Activated naive CD4-positive, alpha-beta T cell treated with Interleukin-2 at 50 U/mL for 16 hours (primary cell): ENCODE measurements at places on chromosomes 4 and X.
A peak's percentile ranks its signal among the peaks of the same experiment; 100 is the strongest.

DNA sequence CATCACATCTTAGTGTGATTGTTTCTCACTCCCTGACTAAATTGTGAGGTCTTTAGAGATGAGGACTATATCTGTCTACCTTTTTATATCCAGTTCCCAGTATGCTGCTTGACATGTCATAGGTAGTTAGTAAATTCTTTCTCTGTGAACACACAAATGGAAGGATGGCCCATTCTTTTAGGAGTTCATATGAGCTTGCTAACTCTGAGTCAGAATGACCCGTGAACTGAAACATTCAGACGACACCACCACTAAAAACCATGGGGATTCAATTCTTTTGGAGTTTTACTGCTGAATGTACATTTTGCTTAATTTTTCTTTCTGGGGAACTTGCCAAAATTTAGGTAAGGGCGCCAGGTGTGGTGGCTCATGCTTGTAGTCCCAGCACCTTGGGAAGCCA is 13.9 kb downstream of the OFD1 start:
- DNase-seq, result no peak

DNA sequence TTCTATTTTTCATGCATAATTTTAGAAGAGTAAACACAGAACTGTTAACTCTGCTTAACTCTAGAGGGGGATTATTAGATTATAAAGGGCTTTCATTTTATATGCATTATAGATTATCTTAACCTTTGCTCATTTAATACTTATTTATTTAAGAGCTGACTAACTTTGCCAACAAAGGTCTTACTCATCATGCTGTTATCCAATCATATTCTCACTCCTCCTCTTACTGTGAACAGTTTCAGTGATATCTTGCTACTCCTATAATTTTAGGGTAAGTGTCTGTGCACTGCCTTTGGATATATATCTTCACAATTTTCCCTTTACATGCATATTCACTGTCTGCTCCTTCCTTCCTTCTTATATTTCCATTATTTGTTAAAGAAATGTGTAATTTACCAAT is 1814.9 kb downstream of the STIM2 start:
- DNase-seq, result no peak

- no peak for DNase-seq
Observed at GRCh38 chr4:185786422-185786821, 25.6 kb downstream of the SORBS2 start.

- no peak for DNase-seq
Observed at GRCh38 chrX:112820364-112821268, 20.0 kb downstream of the AMOT start.

DNA sequence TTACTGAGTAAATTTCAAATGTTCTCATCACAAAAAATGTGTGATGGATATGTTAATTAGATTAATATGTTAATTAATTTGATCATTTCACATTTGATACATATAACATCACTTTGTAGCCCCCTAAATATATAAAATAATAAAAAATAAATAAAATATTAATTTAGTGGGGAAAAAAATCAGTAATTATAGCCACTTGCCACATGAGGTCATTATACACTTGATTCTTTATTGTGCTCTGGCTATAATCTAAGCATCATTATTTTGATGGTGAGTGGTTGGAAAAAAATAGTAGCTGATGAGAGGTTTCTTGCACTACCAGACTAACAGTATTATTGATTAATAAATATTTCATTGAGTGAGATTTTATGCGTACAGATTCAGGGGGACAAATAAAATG is 57.4 kb downstream of the DCK start:
- DNase-seq, result no peak

- no peak for DNase-seq
Observed at GRCh38 chr4:164926301-164926700, 49.3 kb downstream of the APELA start.

- DNase-seq, result no peak
Observed at GRCh38 chr4:3689006-3689405, 77.2 kb upstream of the ADRA2C start.

DNA sequence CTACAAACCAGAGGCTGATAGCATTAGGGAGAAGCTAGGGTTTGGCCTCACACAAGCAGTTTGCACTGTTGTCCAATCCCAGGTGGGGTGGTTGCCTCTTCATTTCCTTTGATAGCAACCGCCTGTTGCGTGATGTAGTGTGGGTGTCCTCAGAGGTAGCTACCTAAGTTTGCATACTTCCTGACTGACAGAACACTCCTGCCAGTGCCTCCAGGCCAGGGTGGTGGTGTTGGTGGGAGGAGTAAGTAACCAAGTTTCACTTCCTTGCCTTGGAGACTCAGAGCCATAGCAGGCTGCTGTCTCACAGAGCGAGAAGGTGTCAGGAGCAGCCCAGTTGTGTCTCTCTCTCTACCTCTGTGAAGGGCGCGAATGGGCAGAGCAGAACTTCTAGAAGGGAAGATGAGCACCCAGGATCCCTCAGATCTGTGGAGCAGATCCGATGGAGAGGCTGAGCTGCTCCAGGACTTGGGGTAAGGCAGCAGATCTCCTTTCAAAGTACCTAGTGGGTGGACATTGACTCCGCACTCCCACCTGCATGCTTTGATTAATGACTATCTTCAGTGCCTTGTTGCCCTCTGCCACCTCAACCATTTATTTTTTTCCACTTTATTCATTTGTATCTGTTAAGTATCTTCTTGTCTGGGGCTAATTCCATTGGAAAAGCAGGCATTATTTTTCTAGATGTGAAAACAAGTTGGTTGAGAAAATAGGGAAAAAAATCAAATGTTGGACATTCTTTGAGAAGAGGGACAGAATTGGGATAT is at the start of gene DAPP1:
TSS of gene DAPP1 (plus strand) at position 283 of the 764 bp plus-strand sequence. CDS start at position 370, 87 bp downstream.
- DNase-seq, result peak; percentile 76

DNA sequence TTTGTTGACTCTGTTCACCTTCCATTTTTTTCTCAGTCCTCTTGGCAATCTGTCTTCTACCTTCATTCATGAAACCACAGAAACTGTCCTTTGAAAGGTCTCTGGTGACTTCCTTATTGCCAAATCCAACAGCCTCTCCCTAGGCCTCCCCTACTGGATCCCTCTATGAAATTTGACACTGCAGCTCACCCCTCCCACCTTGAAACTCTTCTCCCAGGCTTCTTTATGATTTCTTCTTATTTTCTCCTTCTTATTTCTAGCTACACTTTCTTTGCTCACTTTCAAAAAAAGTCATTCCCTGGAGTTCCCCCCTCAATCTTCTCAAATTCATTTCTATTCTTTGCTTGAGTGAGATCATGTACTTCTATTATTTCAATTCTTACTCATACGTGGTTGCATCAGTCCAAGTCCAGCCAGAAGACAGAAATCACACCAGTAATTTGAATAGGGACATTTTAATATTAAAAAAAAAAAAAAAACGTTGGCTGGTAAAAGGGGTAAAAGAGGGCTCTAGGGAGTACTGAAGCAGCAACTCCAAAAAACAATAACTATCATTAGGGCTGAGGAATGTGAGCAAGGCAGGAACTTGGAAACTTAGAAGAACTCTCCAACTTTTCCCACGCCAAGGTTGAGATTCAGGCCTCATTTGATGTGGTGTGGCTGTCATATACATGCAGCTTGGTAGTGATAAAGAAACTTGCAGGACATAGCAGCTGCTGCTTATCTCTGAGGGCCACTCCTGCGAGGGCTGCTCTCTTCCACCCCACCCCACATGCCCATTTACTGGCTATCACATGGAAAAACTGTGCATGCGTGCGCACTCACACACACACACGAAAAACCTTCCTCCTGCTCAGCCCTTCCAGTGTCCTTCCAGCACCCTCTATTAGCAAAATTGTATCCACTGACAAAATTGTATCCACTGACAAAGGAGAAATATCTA is 169.8 kb upstream of the GALNT7 start:
- DNase-seq, result no peak

DNA sequence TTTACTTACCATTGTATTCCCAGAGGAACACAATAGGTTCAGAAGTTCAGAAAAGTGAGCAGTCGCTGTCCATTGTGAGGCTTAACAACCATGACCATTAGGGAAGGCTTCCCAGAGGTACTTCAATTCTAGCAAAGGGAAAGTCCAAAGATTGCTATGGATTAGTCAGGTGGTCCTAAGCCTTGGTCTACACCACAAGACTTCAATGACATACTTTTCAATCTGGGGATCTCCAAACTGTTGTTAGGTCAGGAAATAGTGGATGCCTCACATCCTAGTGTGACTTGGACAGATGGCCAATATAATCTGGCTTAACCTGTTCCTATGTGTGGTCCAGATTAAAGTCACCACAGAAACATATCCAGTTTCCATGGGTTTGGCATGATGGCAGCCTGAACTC is 118.0 kb downstream of the SPCS3 start:
- DNase-seq, result no peak

GRCh38 chrX:155112171-155112570 is 40.9 kb downstream of the BRCC3 start:
- DNase-seq, result no peak

DNA sequence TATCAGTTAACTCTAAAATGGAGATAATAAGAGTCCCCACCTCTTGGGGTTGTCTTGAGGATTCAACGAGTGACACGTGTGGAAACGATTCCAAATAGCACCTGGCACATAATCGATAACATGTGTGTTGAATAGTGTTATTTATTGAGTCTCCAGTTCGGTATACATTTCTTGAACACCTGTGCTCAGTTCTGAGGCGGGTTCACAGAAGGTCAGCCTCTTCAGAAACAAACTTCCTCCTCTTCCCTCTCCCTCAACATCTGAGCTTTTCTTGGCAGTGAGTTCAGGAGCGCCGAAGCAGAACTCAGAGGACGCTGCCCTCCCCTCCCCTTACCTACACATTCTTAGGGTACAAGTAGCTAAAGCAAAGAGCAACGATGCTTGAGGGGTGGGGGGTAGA is 934 bp downstream of the PDHA1 start:
- no peak for DNase-seq

DNA sequence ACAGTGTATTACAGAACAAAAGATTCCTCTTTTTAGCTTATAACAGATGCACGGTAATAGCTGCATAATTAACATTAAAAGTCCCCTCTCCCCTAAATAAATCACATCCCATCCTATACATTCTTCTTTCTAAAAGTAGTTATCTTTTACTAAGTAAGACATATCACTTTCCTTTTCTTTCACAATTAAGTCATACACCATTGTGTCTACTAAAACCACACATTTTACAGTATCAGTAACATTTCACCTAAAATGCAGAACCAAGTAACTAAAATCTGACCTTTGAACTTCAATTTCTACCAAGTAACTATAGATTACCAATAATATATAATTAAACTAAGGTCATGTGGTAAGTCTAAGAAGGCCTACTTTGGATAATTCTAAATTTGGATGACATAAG is 14.2 kb downstream of the DHX15 start:
- DNase-seq, result no peak

DNA sequence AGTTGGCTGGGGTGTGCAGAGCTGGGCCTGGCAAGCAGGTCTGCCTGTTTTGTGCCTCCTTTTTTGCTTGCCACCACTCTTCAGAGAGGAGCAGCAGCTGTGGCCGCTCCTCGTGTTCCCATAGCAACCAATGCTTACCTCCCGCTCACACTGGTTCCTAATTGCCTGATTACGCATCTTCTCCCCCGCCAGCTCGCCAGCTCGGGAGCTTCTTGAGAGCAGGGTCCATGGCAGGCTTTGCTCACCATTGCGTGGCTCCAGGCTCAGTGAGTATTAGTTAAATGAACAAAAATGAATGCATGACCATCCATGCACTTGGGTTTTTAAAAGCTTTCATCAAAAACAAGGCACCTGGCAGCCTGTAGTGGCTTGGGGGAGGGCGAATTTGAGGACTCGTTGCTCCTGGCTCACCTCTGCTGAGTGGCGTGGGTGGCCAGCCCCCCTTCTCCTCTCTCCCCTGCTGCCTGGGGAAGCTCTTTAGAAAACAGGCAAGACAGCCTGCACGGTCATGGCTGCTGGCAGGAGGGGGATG is 14.2 kb upstream of the PJA1 start:
- DNase-seq, result no peak

DNA sequence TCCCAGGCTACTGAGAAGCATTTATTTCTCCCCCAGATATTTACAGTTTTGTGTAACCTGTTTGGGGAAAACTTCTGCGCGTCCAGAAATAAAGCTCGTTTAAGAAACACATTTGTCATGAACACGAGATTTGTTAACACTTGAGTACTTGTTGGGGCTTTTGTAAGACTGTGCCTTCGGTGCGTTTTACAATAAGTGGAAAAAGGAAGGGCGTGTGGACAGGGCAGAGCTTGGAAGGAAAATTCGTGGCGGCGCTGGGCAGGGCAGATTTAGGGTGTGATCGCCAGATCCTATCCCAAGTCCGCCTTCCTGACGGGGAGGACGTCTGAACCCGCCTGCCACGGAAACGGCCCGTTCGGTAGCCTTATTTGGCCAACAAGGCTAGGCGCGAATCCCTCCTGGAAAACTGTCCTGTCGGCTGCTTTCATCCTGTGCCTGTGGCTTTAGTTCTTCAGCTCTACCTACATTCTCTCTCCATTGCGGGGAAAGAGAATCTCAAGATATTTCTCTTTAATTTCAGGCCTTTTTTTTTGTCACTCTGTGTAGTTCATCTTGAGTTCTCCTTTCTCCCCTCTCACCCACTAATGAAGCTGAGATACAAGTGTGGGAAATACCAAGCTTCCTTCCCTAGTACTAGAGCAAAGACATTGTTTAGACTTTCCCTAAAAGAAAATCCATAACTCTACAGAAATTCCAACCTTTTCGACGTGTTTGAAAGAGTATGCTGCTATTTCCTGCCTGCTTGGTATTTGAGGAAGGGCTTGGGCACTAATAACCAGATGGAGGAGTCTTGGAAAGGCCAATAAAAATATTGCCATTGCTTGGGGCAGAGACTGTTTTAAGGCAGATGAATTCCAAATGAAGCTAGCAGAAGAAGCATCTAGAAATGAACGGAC is 982 bp downstream of the PDLIM5 start:
- peak; percentile 14 for DNase-seq

DNA sequence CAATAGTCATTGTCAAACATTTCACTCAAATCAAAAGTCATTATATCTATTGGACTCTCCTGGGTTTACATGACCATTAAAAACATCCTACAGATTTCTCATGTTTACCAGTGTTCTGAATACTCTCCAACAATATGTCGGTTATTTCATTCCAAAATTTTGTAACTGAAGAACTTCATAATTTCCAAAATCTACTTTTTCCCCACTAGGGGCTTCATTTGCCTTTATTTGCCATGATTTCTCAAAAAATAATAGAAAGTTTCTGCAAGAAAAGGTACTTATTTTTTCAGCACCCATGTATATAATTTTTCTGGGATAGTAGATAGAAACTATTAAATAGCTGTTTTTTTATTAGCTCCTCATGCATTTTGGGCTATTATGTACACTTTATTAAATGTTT is 49.0 kb downstream of the PRDM5 start:
- DNase-seq, result no peak

DNA sequence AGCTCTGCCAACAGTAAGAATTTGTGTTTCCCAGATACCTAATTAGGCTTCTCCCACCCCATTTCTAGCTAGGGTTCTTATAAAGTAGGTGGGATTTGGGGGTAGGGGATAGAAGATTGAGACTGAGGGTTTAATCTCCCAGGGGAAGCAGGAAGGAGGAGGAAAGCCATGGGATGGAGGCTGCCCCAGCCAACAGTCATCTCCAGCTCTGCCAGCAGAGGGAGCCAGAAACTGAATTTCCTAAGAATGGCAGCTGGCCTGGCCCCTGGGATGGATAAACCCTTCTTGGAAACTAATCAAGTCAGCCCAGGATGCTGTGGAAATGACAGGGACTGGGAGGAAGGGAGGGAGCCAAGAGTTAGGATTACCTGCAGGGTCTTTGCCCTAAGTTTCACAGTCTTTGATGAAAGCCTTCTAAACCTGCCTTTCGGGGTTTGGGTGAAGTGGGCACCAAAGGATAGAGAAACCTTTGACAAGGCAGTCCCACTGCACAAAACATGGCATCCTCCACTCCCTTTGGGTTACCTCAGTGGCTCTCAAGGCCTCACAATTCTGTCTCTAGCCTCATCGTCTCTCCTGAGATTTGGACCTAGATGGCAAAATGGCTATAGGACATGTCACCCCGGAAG is 6.7 kb upstream of the ERCC6L start:
- peak; percentile 45 for DNase-seq
